ENCODE measurements at places on chromosomes 5 and 9.

- DNase-seq, result no peak
Observed at GRCh38 chr9:124764774-124765438, 6.2 kb downstream of the NR6A1 start.

GRCh38 chr5:115209279-115209678, 39.6 kb upstream of the TRIM36 start:
- no peak for DNase-seq

DNA sequence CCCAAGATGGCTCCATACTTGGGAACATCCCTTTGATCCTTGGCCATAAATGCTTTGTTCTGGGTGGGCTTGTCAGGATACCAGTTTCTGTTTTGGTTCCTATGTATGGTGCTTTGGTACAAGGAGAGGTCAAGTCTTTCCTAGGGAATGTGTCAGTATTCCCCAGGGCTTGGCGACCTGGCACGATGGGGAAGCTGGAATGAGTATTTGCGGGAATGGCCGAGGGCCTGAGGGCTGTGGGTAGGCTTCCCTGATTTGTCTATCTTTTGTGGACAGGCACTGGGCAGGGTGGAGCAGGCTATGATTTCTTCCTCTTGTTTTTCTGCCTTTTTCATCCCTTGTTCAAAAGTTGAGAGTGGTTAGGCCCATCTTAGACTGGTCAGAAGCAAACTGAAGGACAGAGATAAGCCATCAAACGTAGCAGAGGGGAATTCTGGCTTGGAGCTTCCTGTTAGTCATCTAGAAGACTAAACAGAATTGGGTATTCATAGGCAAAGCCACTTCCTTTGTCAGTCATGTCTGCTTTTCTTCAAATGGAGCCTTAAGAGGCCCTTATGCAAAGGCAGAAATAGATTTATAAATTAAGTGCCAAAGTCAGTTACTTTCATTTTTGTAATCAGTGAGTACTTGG, 13.7 kb downstream of the DOCK2 start:
- peak; percentile 29 for DNase-seq

DNA sequence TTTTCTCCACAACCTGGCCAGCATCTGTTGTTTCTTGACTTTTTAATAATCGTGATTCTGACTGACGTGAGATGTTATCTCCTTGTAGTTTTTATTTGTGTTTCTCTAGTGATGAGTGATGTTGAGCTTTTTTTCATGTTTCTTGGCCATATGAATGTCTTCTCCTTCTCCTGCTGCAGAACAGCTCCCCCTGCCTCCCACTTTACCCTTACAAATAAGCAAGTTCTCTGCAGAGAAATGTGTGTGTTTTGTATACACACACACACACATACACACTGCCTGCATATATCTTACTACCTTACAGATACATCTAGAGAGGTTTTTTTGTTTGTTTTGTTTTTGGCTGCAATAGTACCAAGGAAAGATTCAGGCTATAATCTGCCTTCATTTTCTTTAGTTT, 88.7 kb upstream of the PHF24 start:
- DNase-seq, result no peak

- DNase-seq, result peak; percentile 86
Observed at GRCh38 chr5:151020304-151021110, at the start of gene GPX3. Gene GPX3 (plus strand): TSS chr5:151020591. CDS start chr5:151020655, 64 bp downstream.

DNA sequence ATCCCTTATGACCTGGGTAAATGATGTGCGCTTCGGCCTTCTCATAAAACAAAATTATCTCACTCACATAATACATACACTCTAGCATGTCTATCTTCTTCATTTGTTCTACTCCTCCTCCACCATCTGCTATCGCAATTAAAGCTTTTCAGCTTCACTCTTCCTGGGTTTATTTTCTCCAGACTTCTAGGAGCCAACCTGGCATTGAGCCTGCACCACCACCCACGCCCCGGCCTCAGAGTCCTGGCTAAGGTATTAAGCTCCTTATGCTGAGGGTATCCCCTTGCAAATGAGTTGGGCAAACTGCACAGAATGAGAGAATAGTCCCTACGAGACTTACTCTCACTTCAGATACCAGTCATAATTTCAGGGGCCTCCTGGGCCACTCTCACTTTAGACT, 236.1 kb upstream of the CDH12 start:
- no peak for DNase-seq

DNA sequence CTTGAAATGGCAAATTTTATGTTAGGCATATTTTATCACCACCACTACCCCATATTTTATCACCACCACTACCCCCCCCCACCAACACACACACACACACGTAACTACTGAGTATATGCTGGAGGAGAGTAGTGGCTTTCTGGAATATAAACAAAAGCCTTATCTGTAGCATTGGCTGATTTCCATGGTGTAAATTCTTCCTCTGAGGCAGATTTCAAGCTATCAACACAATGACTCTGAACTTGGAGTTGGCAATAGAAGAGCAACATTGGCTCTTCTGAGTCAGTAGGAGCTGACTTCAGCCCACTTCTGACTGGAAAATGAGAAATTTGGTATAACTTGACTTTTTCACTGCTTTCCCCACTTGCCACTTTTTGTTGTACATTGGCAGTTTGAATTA, 143.0 kb downstream of the CAVIN4 start:
- no peak for DNase-seq

DNA sequence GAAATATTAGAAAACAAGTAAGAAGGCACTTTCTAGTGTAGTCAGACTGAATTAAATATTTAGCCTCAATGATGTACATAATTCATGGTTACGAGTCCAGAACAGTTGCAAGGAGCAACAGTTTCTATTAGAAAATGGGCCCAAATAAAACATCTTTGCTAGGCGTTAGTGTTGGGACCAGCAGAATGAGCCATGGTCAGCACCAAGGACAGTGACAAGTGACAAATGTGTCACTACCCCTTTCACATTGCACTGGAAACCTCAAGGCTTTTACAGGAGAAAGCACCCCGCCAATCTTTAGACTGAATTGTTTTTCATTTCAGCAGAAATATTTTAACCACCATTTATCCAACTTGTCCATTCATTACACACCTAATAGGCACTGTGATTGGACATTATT, 301.3 kb upstream of the ADCY2 start:
- DNase-seq, result no peak

Measured in HTR-8/SVneo (cell line).